ENCODE measurements at places on chromosomes 7 and 10. TPM values are rescaled to one million over a fixed set of nuclear protein-coding genes. Genes with fewer than 3 reads are reported as not detected.

The PDIA4 gene
- 304 TPM for total RNA-seq

DNA sequence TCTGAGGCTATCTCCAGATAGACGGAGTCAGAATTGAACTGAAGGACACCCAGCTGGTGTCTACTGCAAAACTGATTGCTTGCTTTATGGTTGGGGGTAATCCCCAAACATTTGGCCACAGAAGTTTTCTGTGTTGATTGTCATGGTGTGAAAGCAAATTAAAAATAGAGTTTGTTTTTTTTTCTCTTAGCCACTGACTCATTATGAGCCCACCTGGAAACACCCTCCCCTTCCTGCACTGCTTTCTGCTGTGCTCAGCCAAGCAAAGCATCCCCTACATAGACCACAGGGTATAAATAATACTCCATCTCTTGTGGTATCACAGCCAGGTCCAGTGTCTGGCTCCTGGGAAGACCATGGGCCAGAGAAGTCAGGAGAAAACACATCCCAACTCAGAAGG is 6.5 kb upstream of the VWC2 start:
- no peak for DNase-seq

GRCh38 chr7:6121141-6121540 is 90.0 kb downstream of the ANKRD61 start:
- DNase-seq, result peak; percentile 61

DNA sequence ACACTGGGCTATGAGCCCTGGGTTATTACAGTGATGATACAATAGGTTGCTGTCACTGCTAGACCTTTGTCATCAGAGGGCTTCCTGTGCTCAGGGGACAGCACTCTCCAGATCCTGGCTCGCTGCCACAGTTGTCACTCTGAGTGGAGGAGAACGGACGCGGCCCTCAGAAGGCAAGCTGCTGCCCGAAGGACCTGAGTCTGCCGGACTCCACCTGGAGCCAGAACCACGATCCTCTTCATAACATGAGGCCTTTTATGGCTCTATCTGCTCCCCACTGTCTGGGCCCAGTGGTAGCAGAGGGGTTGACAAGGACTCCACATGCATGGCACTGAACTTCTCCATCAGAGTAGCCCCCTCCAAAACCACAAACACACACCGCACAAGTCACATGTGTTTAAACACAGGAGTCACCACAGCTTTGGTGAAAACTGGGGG is 94.7 kb upstream of the EFCAB10 start:
- no peak for DNase-seq
